ENCODE measurements at places on chromosomes 2 and 18.

GRCh38 chr2:19332503-19332902 lies 25.9 kb downstream of the OSR1 start:
- no peak overlapping the region for H3K4me3 ChIP-seq
- H3K27me3 ChIP-seq: no peaks in the 10 kb centered on the region
- H3K27ac ChIP-seq: no peak overlapping the region
- no peaks in the 10 kb centered on the region for H3K36me3 ChIP-seq
- no peak for DNase-seq

GRCh38 chr18:48927286-48928080 lies 23.3 kb downstream of the SMAD7 start:
- DNase-seq: no peak
- peaks cover 31% of the 10 kb centered on the region for H3K4me1 ChIP-seq
- no peak overlapping the region for H3K27ac ChIP-seq
- no peak overlapping the region for H3K4me3 ChIP-seq

DNA sequence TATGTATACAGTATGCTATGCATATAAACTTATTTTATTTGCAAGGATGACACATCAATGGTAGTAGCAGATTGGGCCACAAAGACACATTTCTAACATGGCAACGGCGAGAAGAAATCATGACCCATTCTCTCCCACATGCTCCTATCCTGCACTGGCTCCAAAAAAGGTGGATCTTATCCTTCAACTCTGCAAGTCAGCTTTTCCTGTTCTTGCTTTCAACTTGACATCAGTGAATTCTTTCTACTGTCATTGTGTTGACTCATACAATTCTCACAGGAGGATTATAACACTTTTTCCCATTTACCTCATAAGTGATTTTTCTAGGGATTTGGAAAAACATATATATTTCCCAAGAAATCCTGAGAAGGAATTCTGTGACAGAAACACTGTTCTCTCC lies 53.1 kb downstream of the ACVR1 start:
- DNase-seq: no peak
- no peak overlapping the region for H3K27ac ChIP-seq
- H3K4me1 ChIP-seq: no peaks in the 10 kb centered on the region
- no peak overlapping the region for H3K4me3 ChIP-seq
- H3K36me3 ChIP-seq: no peaks in the 10 kb centered on the region

DNA sequence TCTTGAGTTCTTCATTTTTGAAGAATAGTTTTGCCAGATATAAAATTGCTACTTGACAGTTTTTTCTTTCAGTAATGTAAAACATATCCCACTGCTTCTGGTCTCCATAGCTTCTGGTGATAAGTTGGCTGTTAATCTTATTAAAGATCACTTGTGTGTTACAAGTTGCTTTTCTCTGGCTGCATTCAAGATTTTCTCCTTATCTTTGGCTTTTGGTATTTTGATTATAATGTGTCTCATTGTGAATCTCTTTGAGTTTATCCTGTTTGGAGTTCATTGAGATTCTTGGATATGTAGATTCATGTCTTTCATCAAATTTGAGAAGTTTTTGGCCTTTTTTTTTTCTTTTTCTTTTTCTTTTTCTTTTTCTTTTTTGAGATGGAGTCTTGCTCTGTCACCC lies 20.2 kb upstream of the ADNP2 start:
- no peak for DNase-seq
- H3K36me3 ChIP-seq: no peaks in the 10 kb centered on the region
- no peaks in the 10 kb centered on the region for H3K4me1 ChIP-seq
- no peak overlapping the region for H3K4me3 ChIP-seq
- no peaks in the 10 kb centered on the region for H3K27me3 ChIP-seq

GRCh38 chr2:135742325-135742757 lies 686 bp downstream of the UBXN4 start:
- no peaks in the 10 kb centered on the region for H3K27me3 ChIP-seq
- peak overlapping the region; percentile 100 for H3K27ac ChIP-seq
- no peaks in the 10 kb centered on the region for H3K36me3 ChIP-seq
- H3K4me1 ChIP-seq: no peaks in the 10 kb centered on the region
- H3K4me3 ChIP-seq: peak overlapping the region; percentile 96
- no peak for DNase-seq

- H3K27me3 ChIP-seq: no peaks in the 10 kb centered on the region
- no peaks in the 10 kb centered on the region for H3K36me3 ChIP-seq
- no peaks in the 10 kb centered on the region for H3K4me1 ChIP-seq
- H3K27ac ChIP-seq: no peak overlapping the region
- DNase-seq: no peak
Measured at GRCh38 chr2:195548198-195548940, 108.7 kb upstream of the SLC39A10 start.

GRCh38 chr2:162974771-162975170 lies 136.2 kb upstream of the KCNH7 start:
- H3K27ac ChIP-seq: no peak overlapping the region
- H3K4me3 ChIP-seq: no peak overlapping the region
- no peak for DNase-seq
- H3K36me3 ChIP-seq: no peaks in the 10 kb centered on the region
- H3K27me3 ChIP-seq: no peaks in the 10 kb centered on the region
- no peaks in the 10 kb centered on the region for H3K4me1 ChIP-seq

DNA sequence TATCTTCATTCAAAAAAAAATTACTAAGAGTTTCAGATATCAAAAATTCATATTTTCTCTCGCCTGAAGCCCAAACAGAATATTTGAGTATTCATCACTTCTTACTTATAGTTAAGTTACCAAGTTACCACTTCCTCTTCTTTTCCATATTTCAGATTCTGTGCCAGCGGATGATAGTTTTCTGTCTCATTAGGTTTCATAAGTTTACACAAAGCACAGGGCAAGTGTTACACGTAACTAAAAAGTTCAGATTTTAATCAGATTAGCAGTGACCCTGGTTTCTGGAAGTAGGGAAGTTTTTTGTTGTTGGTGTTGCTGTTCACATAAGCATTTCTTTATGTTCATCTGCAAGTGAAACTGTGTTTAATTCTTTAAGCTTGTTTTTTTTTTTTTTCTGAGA lies 10.2 kb downstream of the AFTPH start:
- H3K36me3 ChIP-seq: no peaks in the 10 kb centered on the region
- no peaks in the 10 kb centered on the region for H3K4me1 ChIP-seq
- no peak overlapping the region for H3K27ac ChIP-seq
- no peak for DNase-seq

- H3K27ac ChIP-seq: no peak overlapping the region
- H3K27me3 ChIP-seq: no peaks in the 10 kb centered on the region
- H3K4me3 ChIP-seq: no peak overlapping the region
- DNase-seq: no peak
- H3K36me3 ChIP-seq: no peaks in the 10 kb centered on the region
Measured at GRCh38 chr2:222670191-222671038, 1.0 kb upstream of the MOGAT1 start.

- no peaks in the 10 kb centered on the region for H3K27me3 ChIP-seq
- H3K4me1 ChIP-seq: no peaks in the 10 kb centered on the region
- H3K27ac ChIP-seq: no peak overlapping the region
- H3K36me3 ChIP-seq: peaks cover 7% of the 10 kb centered on the region
- no peak for DNase-seq
- H3K4me3 ChIP-seq: no peak overlapping the region
Measured at GRCh38 chr2:151422917-151423439, 13.3 kb downstream of the RIF1 start.

- no peak overlapping the region for H3K4me3 ChIP-seq
- H3K27ac ChIP-seq: peak overlapping the region; percentile 58
- no peak for DNase-seq
- no peaks in the 10 kb centered on the region for H3K27me3 ChIP-seq
- H3K36me3 ChIP-seq: no peaks in the 10 kb centered on the region
Measured at GRCh38 chr2:205752924-205753323, 70.6 kb downstream of the NRP2 start.

GRCh38 chr2:190792956-190793888 lies 87.4 kb upstream of the GLS start:
- no peaks in the 10 kb centered on the region for H3K36me3 ChIP-seq
- DNase-seq: no peak
- H3K4me1 ChIP-seq: no peaks in the 10 kb centered on the region
- no peak overlapping the region for H3K4me3 ChIP-seq
- H3K27me3 ChIP-seq: no peaks in the 10 kb centered on the region
- no peak overlapping the region for H3K27ac ChIP-seq

- no peak overlapping the region for H3K4me3 ChIP-seq
- no peaks in the 10 kb centered on the region for H3K36me3 ChIP-seq
- H3K27ac ChIP-seq: no peak overlapping the region
- DNase-seq: no peak
- H3K27me3 ChIP-seq: no peaks in the 10 kb centered on the region
Measured at GRCh38 chr2:157246765-157247407, 10.6 kb upstream of the GALNT5 start.

DNA sequence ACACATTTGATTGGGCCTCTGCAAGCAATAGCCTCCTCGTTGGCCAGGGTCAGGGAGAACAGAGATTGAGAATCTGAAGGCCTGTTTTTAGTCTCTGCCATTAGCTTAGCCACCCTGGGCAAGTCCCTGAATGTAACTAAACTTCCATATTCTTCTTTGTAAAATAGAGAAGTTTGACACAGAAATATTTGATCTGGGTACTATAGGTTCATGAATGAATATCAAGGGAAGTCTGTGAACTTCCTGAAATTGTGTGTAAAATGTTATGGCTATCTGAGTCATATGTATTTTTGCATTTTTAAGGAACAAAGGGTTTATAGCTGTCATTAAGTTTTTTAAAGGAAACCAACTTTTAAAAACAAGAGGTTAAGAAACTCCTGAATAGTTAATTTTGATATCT lies 23.2 kb downstream of the RND3 start:
- no peak for DNase-seq
- no peaks in the 10 kb centered on the region for H3K27me3 ChIP-seq
- no peaks in the 10 kb centered on the region for H3K36me3 ChIP-seq
- no peaks in the 10 kb centered on the region for H3K4me1 ChIP-seq
- H3K27ac ChIP-seq: no peak overlapping the region
- H3K4me3 ChIP-seq: no peak overlapping the region

DNA sequence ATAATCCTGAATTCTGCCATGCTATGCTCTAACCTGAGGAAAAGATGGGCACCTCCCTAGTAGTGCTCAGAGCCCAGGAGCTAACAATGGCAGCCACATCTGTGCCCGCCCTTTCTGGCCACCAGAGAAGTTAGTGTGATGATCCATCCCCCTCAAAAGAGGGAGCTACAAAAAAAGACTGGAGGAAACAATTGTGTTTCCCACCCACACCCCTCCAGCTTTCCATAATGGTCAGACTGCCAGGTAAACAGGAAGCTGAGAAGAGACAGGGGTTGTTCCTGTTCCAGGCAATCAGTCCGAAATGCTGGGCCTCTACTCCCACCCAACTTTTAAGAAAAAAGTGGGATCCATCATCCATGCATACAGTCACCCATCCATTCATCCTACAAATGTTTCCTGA lies 3.2 kb downstream of the TBC1D8 start:
- no peak for DNase-seq
- H3K27ac ChIP-seq: no peak overlapping the region
- H3K4me1 ChIP-seq: no peaks in the 10 kb centered on the region
- no peaks in the 10 kb centered on the region for H3K36me3 ChIP-seq
- H3K4me3 ChIP-seq: no peak overlapping the region

GRCh38 chr2:136122661-136123060 lies 4.7 kb upstream of the CXCR4 start:
- no peak overlapping the region for H3K27ac ChIP-seq
- no peak for DNase-seq
- H3K36me3 ChIP-seq: no peaks in the 10 kb centered on the region

- H3K4me1 ChIP-seq: no peaks in the 10 kb centered on the region
- no peak for DNase-seq
- H3K36me3 ChIP-seq: no peaks in the 10 kb centered on the region
- no peak overlapping the region for H3K27ac ChIP-seq
- no peak overlapping the region for H3K4me3 ChIP-seq
- H3K27me3 ChIP-seq: no peaks in the 10 kb centered on the region
Measured at GRCh38 chr18:49467019-49467563, 6.6 kb upstream of the DYM start.

DNA sequence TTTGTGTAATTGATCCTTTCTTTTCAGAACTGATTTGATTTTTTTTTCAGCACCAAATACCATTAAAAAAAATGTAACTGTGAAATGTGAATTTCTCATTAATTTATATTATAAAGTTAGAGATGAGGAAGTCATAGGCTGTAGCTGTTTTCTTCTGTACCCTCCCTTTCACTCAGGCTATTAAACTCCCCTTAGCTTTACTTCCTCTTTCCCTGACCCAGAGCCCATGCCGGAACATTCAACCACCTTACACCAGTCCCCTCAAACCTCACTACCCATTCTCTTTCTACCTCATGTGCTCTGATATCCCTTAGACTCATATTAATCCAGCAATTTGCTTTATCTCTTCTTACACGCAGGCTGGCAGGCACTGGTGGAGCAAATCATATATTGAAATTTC lies 12.4 kb downstream of the GALNT5 start:
- H3K27ac ChIP-seq: no peak overlapping the region
- no peak overlapping the region for H3K4me3 ChIP-seq
- no peak for DNase-seq
- H3K36me3 ChIP-seq: no peaks in the 10 kb centered on the region

GRCh38 chr2:39013871-39014270 lies 107.0 kb downstream of the SOS1 start:
- H3K4me1 ChIP-seq: no peaks in the 10 kb centered on the region
- DNase-seq: no peak

DNA sequence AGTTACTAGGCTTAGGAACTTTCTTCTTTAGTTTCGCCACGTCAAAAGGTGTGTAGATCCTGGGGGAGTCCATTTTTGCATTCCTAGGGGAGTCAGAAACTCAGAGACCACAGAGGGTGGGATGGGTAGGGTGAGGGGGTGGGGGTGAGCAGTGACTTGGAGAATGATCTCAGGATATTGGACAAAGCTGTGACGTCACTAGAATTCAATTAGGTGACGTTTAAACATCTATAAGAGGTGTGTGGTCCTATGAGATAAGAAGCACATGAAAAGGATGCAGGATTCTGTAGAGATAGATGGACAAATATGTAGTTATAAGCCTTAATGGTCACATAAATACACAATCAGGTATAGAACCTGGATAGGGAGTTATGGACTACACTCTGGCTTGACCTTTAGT lies 21.5 kb downstream of the SLC4A3 start:
- H3K4me3 ChIP-seq: no peak overlapping the region

GRCh38 chr2:68468801-68469200 lies 1.4 kb downstream of the APLF start:
- no peaks in the 10 kb centered on the region for H3K4me1 ChIP-seq
- no peaks in the 10 kb centered on the region for H3K27me3 ChIP-seq
- H3K36me3 ChIP-seq: no peaks in the 10 kb centered on the region
- no peak overlapping the region for H3K27ac ChIP-seq
- DNase-seq: no peak
- H3K4me3 ChIP-seq: no peak overlapping the region

- no peaks in the 10 kb centered on the region for H3K4me1 ChIP-seq
- no peaks in the 10 kb centered on the region for H3K27me3 ChIP-seq
- no peak for DNase-seq
- H3K4me3 ChIP-seq: no peak overlapping the region
- H3K27ac ChIP-seq: no peak overlapping the region
Measured at GRCh38 chr2:37318401-37318800, 6.2 kb downstream of the PRKD3 start.

Measured in breast epithelium (tissue), 4 donors.